ENCODE measurements at places on chromosomes 4 and X.

GRCh38 chr4:23881674-23882337 lies 8.0 kb downstream of the PPARGC1A start:
- DNase-seq, result no peak

DNA sequence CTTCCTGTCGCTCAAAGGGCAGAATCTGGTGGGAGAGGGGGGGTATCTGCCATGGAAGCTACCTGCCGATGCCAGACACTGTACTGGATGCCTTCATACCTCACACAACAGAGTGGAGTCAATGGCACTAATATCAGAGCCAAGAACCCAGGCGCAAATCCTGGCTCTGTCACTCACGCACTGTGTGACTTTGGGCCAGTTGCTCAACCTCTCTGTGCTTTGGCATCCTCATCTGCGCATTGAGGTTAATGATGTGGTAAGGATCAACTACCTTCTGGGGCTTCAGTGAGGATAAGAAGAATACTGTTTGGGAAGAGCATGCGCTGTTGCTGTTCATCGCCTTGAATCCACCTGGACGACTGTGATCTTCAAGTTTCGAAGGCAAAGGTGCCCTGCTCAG lies 70.6 kb downstream of the PPP2R2C start:
- no peak for DNase-seq

DNA sequence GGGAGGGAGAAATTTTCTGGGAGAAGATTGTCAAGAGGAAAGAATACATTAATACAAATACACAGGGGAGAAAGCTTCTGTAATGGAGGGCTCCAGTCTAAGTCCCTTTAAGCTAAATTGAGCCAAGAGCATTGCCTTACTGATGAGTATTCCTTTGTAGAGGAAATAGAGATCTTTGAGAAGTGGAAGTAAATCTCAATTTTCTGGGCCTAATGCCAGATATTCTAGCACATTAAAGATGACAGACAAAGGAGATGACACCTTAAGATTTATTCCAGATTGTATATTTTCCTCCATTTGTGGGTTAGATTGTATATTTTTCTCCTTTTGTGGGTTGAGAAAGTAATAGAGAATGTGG lies 28.5 kb upstream of the SMAD1 start:
- DNase-seq, result no peak

GRCh38 chr4:25882226-25882625 lies 19.4 kb upstream of the SEL1L3 start:
- no peak for DNase-seq

GRCh38 chr4:47274901-47275300 lies 188.6 kb downstream of the COMMD8 start:
- DNase-seq, result no peak

DNA sequence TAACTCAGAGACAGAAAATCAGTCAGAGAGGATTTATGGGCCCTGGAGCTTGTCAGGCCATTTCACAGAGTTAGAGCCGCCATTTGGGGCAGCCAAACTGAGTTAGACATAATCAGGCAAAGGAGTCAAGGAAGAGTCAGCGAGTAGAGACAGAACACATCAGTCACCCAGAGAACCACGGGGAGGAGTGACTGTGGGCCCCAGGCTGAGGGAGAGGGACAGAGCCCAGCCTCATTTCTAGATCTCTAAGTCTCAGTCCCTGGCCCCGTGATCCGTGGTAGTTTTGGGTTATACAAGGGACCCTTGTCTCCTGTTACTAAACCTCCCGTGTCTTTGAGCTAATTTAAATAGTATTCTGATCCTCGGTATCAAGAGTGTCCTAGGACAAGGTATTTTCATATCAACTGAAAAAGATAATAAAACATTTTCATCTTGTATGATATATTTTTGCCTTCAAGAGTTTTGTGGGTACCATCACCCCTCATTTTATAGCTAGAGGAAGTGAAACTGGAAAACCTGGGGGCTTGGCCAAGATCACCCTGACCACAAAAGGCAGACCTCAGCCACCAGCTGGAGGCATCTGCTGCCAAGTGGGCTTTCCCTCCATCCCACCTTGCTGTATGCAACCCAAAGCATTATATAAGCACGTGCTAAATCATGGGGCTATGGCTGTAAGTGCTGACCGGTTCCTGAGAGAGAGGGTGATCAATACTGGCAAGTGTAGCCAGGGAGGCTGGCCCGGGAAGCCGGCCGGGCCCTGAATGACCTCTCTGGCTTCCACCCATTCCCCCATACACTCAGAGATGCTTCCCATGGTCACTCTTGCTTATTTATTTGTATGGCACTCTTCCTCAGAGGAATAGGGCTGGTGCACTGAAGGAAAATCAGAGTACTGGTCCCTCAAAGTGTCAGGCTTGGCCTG lies 204.1 kb downstream of the BCOR start:
- no peak for DNase-seq

DNA sequence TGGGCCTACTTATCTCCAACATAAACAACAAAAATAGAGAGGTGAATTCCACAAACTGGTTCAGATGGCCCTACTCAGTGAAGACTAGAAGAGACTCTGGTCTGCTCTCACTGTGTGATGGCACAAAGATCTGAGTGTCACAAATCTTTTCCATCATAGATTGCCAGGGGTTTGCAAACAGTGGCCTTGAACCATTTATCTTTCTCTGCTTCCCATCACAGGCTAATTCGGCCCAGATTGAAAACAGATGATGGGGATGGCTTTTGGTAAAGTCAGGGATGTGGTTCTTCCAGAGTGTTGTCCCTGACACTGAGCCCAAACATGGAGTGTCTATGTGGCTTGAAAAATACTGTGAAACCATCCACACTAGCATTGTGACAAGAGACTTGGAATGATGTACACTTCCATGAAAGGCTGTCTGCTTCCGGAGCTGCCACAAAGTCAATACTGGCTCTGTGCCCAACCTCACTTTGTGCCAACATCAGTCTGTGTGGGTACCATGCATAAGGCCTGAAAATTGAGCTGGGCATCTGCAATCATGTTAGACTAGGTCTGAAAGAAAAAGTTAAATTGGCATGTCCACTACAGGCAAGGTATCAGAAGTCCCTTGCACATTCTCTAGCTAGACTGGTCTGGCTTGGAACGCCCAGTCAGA lies 25.2 kb upstream of the PLAC1 start:
- peak; percentile 6 for DNase-seq

- no peak for DNase-seq
These were observed 115.8 kb downstream of the THOC2 start for GRCh38 chrX:123617007-123617406.

DNA sequence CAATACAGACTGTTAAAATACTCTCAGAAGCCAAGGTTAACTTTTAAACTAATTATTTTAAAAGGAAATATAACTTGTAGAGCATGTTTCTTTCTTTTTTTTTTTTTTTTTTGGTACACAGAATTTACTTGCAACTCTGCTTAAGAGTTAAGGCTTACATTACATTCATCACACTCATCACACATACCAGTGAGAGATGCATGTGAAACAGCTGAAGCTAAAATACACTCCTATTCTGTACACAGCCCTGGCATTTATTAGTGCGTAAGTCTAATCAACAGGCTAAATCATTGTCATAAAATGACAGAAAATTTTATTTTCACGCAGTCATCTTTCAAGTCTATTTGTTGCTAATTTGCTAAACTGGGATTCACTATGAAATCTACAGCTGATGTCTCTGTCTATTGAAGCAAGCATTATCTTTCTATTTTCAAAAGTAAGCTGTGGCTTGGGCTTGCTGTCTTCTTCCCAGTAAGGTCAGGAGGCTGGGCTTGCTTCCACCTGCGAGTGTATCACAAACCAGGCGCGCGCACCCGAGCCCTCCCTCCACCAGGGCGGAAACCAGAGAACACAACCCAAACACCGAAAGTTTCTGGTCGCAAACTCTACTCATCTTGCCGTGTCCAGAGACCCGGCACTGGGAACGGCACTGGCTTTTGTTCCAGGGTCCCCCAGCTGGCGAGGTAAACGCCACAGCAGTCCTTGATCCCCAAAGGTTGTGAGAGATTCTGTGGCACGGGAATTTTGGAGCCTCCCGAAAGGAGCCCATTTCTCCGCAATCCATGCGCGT lies 3.9 kb downstream of the MAML3 start:
- peak; percentile 33 for DNase-seq

- no peak for DNase-seq
These were observed 50.7 kb downstream of the MRPL1 start for GRCh38 chr4:77913348-77913747.

DNA sequence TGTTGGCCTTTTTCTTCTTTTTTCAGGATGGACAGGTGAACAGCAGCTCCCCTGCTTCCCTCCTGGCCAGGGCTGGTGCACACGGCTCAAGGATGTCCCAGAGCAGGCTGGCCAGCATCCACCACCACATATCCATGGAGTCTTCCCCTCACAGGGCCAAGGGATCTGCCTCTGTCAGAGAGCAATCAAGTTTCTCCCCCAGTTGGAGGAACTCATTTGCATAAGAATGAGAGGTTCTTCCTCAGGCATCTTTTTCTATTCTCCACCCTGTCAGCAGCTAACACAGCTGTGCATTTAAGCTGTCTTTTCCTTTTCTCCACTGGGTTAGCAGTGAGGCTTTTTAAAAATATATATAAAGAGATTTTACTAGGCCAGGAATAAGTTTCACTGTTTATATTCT lies 143.8 kb downstream of the ANAPC10 start:
- DNase-seq, result no peak

GRCh38 chrX:13652287-13652793 lies 601 bp upstream of the TCEANC start:
- DNase-seq, result no peak

GRCh38 chrX:79107891-79108718 lies 36.4 kb upstream of the GPR174 start:
- DNase-seq, result no peak

DNA sequence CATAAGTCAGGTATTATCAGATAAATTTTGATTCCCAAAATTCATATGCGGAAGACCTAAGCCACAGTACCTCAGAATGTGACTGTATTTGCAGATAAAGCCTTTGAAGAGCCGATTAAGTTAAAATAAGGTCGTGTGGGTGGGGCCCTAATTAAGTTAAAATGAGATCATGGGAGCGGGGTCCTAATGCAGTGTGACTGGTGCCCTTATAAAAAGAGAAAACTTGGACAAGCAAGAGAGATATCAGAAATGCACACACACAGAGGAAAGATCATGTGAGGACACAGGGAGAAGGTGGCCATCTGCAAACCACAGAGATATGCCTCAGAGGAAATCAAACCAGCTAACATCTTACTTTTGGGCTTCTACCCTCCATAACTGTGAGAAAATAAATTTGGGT lies 236.1 kb downstream of the FBXO8 start:
- DNase-seq, result no peak

DNA sequence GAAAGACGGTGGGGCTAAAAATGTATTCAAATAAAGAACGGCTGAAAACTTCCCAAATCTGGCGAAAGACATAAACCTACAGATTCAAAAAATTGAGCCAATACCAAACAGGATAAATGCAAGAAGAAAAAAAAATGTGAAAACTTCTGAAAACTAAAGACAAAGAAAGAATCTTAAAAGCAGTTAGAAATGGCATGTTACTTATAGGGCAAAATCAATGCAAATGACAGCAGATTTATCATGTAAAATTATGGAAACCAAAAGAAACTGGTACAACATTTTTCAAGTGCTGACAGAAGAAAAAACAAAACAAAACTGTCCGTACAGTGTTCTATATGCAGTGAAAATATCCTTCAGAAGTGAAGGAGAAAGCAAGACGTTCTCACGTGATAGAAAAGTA lies 239.0 kb downstream of the PDGFC start:
- DNase-seq, result no peak

DNA sequence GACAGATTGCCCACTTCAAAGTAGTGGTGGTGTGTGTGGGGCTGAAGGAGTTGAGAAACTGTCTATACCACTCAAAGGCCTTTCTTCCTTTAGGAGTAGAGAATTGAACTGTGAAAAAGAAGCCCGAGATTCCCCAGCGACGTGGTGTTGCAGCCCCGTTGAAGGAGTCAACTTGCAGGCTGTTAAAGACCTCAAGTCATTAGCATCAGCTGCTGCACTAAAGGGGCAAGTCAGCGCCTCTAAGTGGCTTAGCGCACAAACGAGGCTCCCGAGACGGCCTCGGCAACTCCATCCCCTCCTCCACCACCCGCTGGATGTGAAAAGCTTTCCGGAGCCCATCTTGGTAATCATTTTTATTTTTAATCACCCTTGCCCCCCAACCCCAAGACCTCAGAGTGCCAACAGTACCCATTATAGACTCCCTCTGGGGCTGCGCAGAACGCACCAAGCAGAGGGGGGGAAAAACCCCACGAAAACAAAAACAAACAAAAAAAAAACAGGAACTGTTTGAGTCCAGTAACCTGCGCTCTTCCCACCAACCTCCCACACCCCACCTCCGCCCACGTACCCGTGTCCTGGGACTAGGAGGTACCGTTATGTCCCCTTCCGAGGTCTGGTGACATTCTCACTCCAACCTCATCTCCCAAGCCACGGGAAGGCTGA lies 913 bp upstream of the PRDM8 start:
- no peak for DNase-seq

DNA sequence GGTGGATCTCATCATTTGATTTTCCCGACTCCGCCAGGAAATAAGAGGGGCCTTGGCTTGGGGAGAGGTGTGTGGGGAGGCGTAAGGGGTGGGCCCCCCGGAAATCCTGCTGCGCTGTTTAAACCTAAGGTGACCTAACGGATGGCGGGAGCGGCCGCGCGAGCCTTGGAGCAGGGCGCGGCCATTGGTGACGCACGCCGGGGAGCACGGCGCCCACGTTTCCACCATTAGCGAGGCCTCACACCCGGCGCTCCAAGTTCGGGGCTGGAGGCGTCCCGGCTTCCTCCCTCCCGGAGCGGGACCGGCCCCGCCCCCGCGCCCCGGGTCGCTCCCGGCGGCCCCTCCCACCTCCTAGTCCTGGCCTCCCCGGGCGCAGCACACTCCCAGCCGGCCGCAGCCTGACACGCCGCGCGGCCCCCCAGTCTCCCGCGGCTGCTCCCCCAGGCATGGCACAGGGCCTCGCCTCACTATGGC lies at the start of gene SMS:
Gene SMS (plus strand): TSS at position 354 of the 474 bp plus-strand sequence. CDS start 116 bp downstream, at position 470.
- DNase-seq, result no peak

GRCh38 chrX:72094894-72095293 lies 36.8 kb downstream of the RTL5 start:
- peak; percentile 51 for DNase-seq

GRCh38 chr4:8199594-8200301 lies 658 bp downstream of the SH3TC1 start:
- no peak for DNase-seq

DNA sequence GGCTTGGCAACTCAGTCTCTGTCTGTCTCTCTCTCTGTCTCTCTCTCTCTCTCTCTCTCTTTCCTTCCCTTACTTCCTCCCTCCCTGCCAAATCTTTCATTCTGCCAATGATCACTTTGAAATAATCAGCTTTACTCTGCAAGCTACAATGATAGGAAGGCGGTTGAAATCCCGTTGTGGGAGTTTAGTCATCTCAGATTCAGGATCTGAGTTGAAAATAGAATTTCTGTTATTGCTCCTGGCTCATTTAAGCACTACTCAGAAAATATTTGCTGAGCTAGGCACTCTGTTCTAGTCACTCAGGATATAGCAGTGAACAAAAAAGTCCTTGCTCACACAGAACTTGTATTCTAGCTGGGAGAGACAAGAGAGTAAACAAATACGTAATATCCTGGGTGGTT lies 56.3 kb upstream of the DCTD start:
- DNase-seq, result no peak

GRCh38 chr4:1040344-1041146 lies 29.1 kb downstream of the FGFRL1 start:
- DNase-seq, result no peak
